T-helper 2 cell (primary cell): ENCODE measurements at places on chromosomes 13 and 19.

DNA sequence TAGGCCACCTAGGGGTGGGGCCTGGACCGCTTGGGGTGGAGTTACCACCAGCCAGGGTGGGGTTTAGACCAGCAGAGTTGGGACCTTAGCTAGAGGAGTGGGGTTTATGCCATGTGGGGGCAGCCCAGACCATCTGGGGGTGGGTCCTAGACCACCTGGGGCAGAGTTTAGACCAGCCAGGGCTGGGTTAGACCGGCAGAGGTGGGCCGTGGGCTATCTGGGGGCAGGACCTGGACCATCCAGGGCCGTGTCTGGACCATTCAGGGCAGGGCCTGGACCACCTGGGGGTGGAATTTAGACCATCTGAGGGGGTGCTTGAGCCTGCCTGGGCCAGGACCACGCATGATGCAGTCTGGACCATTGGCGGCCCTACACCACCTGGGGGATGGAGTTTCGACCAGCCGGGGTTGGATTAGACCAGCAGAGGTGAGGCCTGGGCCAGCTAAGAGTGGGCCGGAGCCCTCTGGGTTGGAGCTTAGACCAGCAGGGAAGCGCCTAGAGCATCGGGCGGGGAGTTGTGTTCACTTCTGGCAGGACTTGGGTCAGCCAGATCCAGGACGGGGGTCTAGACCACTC, 10.0 kb upstream of the CACNG6 start:
- DNase-seq = no peak

DNA sequence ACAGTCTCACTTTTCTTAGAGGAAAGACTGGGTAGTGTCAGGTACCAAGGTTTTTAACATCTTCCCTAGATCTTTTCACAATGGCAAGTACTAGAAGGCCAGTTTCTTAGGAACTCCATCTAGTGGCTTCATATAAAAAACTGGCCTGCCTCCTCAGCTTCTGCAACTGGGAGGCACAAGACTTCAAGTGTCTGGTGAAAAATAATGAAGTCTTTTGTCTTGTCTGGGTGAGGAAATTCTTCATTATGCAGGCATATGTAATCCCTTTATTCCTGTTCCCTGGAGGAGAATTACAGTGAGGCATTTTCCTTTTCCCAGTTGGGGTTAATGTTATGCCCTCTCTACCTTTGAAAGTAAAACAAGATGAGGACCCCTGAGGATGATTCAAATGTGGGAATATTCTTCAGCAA, 300.5 kb downstream of the NALCN start:
- DNase-seq = no peak

GRCh38 chr19:48632692-48633147, 4.5 kb downstream of the DBP start:
- DNase-seq = no peak

DNA sequence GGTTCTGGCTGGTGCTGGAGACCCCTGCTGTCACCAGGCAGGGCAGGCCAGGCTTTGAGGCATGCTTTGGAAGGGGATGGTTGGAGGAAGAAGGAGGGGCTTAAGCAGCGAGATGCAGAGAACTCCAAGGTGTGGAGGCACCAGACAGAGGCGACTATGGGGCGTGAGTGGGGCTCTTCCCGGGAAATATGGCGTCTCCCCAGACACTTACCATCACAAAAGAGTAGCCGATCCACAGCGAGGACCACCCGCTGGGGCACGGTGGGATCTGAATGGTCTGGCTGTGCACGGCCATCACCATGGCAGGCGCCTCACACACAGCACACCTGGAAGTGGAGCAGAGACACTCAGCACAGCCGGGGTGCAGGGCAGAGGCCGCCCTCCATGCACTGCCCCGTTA, 151.9 kb downstream of the COL4A1 start:
- DNase-seq = no peak

- DNase-seq = no peak
These were observed 29.2 kb upstream of the PEPD start for GRCh38 chr19:33550768-33551167.

DNA sequence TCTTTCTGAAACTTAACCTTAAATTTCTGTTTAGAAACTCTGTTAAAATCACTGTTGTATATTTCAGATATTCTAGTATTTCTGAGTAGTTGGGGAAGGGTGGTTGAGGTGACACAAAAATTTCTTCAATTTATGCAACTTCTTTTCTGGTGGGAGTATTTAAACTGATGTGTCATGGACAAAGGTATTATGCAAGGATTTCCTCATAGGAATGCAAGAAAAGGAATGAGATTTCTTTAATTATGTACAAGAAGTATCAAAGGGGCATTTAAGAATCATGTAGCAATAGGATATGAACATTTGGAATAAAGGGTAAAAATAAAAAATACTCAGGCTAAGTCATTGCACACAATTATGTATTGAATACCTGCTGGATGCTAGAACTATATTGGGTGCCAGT, 575.8 kb upstream of the KLF12 start:
- no peak for DNase-seq

DNA sequence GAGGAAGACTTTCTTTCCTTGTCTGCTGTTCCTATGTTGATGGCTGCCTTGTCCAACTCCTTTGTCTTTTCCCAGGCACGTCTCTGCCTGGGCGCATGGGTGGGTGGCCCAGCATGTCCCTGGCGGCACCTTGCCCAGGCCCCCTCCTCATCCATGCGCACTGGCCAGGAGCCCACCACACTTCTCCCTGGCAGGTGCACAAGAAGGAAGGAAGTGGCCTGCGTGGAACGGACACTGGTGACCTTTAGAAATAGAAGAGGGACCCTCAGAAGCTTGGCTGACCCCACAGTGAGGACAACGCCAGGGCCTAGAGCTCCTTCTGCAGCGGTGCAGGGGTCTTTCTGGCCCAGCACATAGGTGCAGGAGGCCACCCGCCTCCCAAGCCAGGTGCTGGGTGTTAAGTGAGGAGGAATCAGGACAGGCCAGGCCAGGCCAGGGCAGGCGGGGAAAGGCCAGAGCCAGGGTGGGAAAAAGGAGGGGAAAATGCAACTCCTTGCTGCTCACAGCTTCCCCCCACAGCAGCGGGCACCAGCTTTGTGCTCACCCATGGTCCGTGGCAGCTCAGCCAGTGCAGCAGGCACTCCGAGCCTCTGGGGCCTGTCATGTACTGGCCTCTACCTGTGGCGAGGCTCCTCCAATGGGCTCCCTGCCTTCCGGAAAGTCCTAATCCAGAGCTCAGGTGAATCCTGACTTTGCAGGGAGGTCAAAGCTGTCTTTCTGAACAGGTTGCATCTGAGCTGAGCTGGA, 104.0 kb downstream of the SOX1 start:
- no peak for DNase-seq

DNA sequence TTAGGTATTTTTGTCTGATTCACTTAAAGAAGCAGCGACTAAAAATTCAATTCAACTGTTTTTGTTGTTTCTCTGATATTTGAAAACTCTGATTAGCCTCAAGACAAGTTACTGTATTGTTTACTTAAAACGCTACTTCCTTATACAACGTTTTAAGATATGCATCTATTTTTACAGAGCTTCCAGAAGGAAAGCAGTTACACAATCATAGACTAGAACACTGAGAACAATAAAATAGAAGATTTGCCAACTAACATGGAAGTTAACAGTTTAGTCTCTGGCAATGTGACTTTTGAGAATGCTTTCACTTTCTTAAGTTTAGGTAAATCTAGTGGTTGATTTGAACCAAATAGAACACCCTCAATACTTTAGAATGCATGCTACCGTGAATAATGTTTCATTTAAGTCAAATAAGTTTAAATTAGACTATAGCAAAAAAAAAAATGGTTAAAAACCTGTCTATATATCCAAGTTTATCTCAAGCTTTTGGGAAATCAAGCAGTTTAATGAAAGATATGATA, 614.8 kb downstream of the DACH1 start:
- DNase-seq = no peak

DNA sequence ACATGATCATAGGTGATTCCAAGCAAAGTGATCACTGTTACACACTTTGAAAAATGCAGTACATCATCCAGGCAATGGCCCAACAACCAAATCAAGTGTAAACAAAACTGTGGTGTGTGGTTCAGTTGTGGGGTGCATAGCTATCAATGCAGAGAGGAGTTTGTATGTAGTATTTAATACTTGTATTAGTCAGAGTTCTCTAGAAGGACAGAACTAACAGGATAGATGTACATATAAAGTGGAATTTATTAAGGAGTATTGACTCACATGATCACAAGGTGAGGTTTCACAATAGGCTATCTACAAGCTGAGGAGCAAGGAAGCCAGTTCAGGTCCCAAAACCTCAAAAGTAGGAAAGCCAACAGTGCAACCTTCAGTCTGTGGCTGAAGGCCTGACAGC, 249.3 kb upstream of the HTR2A start:
- no peak for DNase-seq

DNA sequence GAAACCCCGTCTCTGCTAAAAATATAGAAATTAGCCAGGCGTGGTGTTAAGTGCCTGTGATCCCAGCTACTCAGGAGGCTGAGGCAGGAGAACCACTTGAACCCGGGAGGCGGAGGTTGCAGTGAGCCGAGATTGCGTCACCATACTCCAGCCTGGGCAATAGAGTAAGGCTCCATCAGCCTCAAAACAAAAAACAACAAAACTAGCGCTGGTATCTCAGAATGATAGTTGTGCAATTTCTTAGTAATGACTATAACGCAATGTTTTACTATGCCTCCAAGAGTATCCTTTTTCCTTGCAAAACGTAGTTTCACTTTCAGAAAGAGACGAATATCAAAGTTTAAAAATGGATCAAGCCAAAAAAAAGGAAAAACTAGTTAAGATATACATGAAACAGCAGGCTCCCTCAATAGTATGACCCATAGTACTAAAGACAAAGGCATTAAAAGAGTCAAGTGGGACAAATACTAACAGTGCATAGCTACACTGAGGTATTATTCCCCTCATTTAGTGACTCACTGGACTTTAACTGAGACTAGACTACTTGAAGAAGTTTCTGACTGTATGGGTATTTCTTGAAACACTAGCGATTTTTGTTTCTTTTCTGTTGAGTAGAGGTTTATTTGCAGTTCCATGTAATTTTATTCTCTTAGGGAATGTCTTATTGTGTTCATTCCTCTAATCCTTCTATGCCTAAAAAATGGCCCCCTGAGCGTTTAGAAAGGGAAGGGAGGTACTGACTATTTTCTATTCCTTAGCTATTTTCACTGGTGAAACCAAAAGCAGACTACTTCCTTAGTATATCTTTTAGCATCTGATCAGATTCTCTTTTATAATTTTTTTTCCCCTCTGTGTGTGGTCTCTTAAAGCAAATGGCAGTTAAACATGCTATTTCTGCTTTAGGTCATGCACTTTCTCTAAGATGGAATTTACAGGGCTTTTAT, 10.4 kb upstream of the ITM2B start:
- no peak for DNase-seq

DNA sequence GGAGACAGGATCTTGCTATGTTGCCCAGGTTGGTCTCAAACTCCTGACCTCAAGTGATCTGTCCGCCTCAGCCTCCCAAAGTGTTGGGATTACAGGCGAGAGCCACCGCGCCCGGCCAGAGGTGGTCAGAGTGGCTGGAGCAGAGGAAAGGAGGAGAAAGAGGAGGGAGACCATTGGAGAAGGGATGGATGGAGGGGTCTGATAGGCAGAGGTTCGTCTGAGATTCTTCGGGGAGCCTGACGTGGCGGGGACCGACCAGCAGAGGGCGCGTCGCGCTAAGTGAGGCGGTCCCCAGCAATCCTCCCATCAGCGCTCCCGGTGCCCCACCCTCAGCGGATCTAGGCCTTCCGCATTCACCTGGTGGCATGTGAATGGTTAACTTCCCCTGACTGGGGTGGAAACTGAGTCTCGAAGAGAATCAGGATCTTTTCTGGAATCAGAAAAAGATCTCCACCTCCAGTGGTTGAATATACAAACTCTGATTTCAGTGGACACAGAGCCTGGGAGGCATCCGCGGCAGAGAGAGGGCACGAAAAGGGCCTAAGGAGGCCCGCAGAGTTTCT, 8.8 kb downstream of the GTPBP3 start:
- peak; percentile 65 for DNase-seq

- DNase-seq = peak; percentile 44
These were observed 2.6 kb downstream of the BBC3 start for GRCh38 chr19:47228168-47228936.

- DNase-seq = peak; percentile 79
These were observed 7.3 kb upstream of the CCNE1 start for GRCh38 chr19:29804493-29804892.

DNA sequence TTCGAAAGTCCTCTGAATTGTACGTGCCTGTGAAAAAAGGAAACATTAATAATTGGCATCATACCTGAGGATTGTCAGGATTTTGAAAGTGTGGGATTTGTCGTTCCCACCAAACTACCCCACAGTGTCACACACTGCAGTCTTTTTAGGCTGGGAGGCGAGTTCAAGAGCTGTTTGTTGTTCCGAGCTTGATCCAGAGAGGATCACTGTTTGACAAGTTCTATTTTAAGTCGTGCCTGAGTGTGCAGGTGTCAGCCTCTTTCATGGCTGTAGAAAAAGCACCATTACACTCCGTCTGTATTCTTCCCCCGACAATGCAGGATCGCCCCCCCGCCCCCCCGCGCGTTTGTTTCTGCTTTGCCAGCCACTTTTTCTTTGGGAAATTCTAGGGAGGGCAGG, 635 bp upstream of the NBEA start:
- no peak for DNase-seq

- no peak for DNase-seq
These were observed 775.7 kb upstream of the SPRY2 start for GRCh38 chr13:81116461-81117282.

DNA sequence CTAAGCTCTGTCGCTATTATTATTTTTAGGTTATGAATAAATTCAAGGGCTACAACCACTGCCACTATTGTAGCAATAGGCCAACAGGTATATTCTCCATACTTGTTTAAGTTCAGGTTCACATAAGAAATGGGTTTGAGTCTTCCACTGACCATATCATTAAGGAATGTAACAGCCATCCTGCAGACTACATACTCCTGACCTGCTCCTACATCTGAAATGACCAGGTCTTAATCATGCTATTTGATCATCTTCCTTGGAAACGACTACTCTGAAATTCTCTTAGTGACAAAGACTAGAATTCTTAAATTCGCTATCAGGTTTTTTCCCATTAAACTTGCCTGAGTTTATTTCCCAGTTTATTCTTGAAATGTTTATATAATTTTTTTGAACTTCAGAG, 66.8 kb downstream of the IPO5 start:
- no peak for DNase-seq

DNA sequence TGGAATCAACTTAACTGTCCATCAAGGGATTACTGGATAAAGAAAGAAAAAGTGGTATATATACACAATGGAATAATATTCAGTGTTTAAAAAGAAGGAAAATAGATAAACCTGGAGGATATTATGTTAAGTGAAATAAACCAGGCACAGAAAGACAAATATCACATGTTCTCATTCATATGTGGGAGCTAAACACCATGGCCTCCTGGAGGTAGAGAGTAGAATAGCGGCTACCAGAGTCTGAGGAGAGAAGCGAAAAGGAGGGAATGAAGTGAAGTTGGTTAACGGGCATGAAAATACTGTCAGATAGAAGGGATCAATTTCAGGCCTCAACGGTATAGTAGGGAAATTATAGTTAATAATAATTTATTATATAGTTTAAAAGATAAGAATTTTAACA, 147.5 kb upstream of the OBI1 start:
- DNase-seq = no peak

GRCh38 chr13:73281746-73282145, 222.9 kb downstream of the KLF5 start:
- no peak for DNase-seq
